ENCODE measurements at places on chromosomes 4 and X.

DNA sequence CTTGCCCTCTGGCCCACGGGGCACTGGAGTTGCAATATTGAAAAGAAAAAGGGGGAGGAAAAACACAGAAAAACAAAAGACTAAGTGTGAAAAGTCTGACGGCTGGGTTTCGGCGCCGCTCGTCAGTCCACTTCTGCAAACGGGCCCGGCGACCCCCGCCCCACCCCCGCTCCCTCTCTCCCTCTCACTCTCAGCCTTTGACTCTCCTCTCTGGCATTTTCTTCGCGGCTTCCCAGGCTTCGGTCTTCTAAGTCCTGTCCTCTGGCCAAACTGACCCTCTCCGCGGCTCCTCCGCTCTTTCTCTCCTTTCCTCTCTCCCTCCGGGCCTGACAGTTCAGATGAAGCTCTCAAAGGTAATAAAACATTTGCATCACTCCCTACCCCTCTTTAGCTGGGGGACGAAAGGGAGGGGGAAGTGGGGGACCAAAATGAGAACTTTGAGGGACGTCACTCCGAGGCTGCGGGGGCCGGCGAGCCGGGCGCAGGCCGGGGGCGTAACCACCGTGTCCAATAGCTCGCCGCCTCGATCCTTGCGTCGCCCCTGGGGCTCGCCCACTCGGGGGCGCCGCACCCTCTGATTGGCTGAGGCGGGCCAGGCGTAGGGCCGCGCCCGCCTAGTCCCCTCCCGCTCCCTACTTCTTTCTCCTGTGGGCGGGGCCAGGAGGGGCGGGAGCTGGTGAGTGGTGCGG lies at the start of gene NKX6-1:
TSS of gene NKX6-1 (minus strand) at position 358 of the 689 bp plus-strand sequence. CDS start 1,064 bp downstream, outside the sequence.
- peak; percentile 91 for DNase-seq

- DNase-seq = no peak
These were observed 42.8 kb upstream of the KLF3 start for GRCh38 chr4:38621028-38621684.

GRCh38 chrX:103063191-103063845 lies 653 bp downstream of the BEX1 start:
- DNase-seq = peak; percentile 68

DNA sequence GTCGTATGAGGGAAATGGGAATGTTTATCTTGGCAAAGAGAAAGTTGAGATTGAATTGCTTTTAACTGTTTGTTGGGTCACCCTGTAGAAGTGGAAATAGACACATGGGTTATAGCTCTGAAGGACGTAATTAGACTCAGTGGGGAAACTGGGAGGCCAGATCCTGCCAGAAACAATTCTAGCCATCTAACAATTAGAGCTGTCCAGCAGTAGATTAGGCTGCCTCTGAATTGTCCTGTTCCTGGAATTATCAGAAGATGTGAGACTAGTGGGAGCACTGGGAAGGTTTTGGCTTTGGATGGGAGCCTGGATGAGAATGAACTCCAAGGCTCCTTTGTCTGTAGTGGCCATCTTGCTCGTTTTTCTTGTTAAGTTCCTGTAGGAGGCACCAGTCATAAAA lies 61.9 kb upstream of the IGFBP7 start:
- no peak for DNase-seq

DNA sequence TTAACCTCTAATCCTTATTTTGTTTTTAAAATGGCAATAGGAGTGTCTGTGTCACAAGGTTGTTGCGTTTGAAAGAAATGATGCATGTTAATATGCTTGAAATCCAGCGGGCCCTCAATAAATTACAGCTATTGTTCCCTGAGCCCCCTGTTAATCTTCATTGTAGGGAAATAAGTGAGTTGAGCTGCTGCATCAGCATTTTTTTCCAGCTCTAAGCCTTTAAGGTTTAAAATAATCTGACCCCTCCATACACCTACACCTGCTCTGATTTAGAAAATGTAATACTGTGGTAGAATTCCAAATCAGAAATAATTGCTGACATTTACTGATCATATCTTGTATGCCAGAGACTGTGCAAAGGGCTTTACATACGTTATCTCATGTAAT lies 2.6 kb upstream of the MSMO1 start:
- no peak for DNase-seq

DNA sequence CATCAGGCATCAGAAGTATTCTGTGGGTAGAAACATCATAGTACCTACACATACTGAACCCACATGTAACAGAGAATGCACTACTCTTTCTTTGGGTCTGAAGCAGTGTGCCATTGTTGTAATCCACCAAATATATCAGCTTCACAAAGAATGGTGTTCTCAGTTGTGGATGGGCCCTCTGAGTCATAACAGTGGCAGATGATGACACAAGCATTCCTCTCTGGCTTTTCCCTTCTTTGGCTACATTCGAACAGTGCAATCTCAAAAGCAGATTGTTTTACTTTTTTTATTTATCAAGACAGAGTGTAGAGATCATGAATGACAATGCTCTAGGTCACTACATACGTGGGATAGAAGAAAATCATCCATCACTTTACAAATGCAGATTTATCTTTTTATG lies 247.2 kb upstream of the EPHA5 start:
- DNase-seq = no peak

GRCh38 chr4:8165374-8165896 lies 6.8 kb upstream of the ABLIM2 start:
- peak; percentile 80 for DNase-seq

GRCh38 chr4:77699731-77700210 lies 94.2 kb downstream of the CXCL13 start:
- DNase-seq = peak; percentile 79

DNA sequence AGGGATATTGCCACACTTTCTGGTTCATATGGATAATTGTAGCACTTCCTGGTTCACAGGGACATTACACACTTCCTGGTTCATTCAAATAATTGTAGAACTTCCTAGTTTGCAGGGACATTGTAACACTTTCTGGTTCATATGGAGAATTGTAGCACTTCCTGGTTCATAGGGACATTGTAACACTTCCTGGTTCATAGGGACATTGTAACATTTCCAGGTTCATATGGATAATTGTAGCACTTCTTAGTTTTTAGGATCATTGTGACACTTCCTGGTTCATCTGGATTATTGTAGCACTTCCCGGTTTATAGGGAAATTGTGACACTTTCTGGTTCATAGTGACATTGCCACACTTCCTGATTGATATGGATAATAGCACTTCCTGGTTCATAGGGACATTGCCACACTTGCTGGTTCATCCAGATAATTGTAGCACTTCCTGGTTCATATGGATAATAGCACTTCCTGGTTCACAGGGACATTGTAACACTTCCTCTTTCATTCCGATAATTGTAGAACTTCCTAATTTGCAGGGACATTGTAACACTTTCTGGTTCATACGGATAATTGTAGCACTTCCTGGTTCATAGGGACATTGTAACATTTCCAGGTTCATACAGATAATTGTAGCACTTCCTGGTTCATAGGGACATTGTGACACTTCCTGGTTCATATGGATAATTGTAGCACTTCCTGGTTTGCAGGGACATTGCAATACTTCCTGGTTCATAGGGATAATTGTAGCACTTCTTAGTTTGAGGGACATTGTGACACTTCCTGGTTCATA lies 59.2 kb upstream of the CD99 start:
- no peak for DNase-seq

DNA sequence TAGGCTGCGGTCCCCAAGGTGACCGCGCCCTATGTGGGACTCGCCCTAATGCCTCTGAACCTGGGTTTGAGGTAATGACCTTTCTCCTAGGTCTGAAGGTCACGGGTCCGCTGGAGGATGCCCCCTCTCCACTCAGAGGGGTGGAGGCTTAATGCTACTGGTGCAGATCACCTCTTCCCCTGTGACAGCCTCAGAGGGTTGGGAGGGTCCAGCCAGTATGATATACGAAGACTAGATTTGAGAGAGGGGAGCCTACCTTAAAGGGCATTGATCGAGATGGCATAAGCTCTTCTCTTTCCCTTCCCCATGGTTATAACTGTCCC lies 1.0 kb downstream of the SLC25A5 start:
- DNase-seq = no peak

DNA sequence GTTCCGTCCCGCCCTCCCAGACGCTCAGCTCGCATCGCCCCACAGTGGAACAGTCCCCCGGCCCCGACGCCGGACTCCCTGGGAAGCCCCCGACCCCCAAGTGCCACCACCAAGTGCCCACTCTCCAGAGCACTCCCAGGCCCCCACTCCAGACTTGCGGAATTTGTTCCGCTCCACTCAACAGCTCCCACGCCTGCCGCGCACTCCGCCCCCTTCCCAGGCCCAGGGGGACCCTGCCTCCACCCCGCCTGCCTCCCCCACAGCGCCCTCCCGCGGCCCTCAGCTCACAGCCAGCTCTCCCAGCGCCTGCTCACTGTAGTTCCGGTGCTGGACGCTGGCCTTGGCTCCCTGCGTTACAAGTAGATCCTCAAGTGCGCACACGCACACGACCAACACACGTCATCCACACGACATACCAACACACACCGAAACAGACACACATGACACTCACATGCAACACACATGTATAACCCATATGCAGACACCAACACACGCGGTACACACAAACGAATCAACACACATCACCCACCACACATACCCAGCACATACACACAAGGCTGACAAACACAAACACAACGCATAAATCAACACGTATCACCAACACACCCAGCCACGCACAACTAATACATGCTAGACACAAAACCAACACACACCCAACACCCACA lies 8.0 kb downstream of the MSX1 start:
- peak; percentile 90 for DNase-seq

GRCh38 chr4:153364061-153364460 lies 19.6 kb downstream of the MND1 start:
- no peak for DNase-seq

DNA sequence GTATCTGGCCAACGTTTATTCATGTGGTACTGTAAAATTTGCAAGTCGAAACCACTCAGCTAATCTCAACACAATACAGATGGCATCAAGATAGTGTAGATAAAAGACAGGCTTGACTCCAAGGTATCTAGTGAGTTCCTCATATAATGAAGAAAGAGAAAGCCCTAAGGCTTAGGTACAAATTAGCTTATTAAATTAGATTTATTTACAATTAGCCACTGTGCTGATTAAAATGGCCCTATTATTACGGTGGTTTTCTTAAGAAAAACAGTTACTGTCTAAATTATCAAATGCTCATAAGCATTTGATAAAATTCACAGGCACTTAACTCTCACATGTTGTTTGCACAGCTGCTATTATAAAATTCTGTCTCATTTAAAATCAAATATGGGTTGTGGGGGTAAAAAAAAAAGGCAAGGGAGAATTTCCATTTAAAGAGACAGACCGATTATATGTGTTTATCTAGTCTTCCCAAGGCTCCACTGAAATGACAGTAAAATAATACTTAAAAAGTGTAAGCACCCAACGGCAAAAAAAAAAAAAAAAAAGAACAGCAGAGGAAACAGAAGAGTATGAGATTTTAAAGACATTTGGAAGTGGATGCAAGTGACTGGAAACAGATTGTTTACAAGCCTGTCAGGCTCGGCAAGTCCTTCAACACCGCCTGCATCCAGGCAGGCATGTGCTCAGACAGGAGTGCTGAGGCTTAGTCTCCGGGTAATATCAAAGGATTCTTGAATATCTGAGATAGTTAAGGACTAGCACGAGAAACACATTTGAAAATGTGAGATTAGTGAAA lies 55.1 kb downstream of the FAM13A start:
- no peak for DNase-seq

DNA sequence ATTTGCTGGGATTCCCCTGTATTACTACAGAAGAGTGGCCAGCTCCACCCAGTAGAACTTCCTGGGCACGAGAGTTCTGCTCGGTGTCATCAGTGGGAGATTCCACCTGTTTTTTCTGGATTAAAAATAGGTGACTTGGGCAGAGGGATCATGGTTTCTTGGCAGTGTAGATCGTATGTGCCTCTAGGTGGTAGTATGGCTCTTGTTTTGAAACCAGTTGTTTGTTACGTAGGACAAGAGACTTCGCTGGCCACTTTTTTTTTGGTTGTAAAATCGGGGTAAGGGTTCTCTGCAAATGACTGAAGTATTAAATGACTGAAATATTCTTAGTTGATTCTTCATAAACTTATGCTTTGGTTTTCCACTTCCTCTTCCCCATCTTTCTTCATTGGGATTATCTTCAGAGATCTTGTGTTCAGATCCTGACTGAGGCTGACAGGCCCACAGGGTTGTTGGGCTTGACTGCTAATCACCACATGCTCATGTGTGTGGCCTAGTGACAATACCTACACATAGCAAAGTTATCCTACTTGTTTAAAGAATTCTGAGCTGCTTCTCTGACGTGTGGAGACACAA lies 43.8 kb upstream of the WDR1 start:
- DNase-seq = peak; percentile 24

- no peak for DNase-seq
These were observed 66.8 kb upstream of the LSM6 start for GRCh38 chr4:146108756-146109155.

DNA sequence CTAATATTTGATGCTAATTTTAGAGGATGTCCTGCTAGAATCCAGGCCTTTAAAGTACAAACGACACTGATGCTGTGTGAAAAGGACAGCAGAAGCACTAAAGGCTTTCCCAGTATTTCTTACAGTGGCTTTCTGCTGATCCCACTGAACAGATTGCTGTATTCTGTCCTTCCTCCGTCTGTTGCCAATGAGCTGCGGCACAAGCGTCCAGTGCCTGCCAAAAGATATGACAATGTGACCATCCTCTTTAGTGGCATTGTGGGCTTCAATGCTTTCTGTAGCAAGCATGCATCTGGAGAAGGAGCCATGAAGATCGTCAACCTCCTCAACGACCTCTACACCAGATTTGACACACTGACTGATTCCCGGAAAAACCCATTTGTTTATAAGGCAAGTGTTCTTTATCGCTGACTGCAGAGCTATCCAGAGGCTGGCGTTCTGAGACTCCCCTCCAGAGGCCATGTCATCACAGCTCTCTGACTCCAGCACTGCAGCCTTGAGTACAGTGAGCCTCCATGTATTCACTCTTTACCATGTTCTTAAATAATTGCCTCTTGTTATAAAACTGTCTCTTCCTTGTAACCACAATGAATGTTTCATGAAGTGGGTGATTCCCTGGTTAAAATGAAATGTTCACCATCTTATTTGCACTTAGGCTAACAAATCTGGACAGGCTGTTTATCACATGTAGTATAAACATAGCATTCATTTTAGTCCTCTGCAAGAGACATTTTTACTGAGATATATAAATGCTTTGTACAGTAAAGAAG lies 43.6 kb downstream of the GUCY1B1 start:
- no peak for DNase-seq

DNA sequence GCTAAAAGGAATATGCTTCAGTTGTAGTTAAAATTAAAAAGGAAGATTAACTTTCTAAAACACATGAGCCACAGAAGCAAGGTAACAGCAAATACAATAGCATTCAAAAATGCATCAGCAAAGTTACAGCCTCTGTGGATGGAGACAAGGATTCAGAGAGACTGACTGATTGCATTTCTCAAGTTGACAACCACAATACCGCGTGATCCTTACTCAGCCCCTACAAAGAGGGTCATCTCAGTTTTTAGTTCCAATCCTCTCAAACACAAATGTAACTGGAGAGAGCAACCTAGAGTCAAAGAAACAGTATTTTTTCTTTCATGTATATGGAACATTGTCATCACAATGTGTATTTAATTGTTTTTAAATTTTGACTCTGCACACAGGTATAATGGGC lies 14.2 kb upstream of the C1QTNF7 start:
- DNase-seq = no peak

GRCh38 chr4:132818091-132818490 lies 331.0 kb upstream of the PCDH10 start:
- no peak for DNase-seq

- no peak for DNase-seq
These were observed 264.4 kb downstream of the CHIC1 start for GRCh38 chrX:73827406-73827805.

- no peak for DNase-seq
These were observed 98.8 kb upstream of the EOLA2 start for GRCh38 chrX:150037041-150037440.

All from WERI-Rb-1 (cell line).